Stimulated activated naive CD4-positive, alpha-beta T cell treated with Interleukin-2 at 50 U/mL for 16 hours (primary cell): ENCODE measurements at places on chromosomes 6 and 20.

- DNase-seq: no peak
These were observed 110.3 kb upstream of the BTBD3 start for GRCh38 chr20:11807054-11808048.

GRCh38 chr20:39661833-39662232 is 699.7 kb downstream of the DHX35 start:
- DNase-seq: no peak

DNA sequence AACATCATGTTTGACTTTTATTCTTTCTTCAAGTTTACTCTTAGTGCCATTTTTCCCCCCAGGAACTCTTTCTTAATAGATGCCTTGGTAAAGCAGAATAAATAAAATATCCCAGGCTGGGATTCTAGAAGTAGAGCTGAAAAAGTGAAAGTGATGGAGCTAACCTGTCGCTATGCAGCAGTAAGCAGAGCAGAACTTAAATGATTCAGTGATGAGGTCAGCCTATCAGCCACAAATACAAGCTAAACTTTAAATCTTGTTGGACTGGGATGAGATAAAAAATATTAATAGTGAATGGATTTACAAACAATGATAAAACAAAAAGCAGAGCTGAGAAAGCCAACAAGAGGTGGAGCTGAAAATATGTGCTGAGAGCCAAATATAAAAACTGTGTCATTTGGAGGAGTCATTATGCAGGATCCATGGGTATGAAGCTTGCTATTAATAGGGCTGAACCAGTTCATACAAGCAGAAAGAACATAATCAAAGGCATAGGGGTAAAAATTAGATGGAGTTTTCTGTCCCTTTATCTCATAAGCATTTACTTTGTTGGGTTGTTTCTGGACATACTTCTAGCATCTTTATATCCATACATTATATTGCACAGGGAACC is 877.8 kb downstream of the EPHA7 start:
- no peak for DNase-seq

DNA sequence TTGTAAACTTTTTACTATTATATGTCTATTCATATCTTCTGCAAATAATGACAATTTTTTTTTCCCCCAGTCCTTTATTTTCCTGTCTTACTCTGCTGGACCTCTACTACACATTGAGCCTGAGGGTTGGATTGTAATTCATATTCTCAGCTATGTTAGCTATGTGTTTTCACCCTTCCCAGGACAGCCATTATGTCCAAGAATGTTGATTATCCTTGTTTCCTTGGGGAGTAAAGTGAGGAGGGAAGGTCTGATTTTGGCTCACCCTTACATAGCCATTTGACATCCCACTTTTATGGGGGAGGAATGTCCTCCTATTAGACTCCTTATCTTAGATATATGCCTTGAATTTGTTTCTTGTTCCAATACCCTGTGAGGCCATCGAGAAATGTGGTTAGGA is 17.6 kb upstream of the TBC1D32 start:
- no peak for DNase-seq

DNA sequence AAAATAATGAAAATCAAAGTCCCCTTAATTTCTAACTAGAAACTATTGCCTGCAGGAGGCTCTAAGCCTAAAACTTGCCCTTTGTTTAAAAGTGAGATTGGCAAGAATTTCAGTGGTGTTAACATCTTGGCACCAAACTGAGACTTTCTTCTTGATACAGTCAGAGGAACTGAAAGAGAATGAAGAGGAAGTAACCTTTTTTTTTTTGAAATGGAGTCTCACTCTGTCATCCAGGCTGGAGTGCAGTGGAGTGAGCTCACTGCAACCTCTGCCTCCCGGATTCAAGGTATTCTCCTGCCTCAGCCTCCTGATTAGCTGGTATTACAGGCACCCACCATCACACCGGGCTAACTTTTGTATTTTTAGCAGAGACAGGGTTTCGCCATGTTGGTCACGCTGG is 3.6 kb downstream of the DOP1A start:
- no peak for DNase-seq

- DNase-seq: peak; percentile 20
These were observed 368.9 kb downstream of the LAMA2 start for GRCh38 chr6:129251669-129252376.

DNA sequence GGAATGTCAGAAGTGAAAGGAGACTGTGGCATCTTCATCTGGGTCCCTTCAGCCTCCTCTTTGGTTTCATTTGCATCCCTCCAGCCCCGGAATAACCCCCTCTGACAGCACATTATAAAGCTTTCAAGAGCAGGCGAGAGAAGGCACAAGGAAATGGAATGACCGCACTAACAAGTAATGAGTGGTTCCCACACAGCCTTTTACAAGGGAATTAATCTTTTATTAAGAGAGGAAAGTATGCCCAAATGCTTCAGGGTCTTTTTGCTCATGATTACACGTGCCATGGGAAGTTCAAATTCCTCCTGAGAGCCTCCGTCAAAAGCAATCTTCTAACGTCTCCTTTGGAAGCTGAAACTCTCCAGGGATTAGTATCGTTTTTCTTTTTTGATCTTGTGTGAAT is 347.0 kb downstream of the BTBD3 start:
- no peak for DNase-seq

DNA sequence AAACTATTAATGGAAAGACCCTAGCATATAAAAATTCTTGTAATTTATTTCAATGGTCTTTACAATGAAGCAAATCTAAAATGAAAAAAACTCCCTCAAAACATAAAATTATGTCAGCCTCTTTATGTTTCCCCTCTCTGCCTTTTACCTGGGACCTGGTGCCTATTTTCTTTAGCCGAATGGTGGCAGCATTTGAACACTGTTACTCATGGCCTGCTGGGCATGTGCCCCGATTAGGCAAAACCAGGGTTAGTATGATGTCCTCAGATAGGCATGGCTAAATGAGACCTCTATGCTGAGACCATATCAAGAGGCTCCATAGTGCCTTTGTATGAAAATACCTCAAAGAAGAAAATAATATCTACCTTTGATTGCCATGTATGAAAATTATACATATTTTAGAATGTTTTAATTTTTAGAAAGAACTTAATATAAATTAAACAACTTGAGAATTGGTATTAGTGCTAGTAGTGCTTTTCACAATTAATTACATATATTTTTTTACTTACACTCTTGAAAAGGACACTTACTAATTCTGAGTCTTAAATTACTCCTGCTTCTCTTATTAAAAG is 22.5 kb upstream of the C6orf58 start:
- DNase-seq: peak; percentile 0

- no peak for DNase-seq
These were observed 29.4 kb upstream of the CLIC5 start for GRCh38 chr6:46044881-46045617.

GRCh38 chr20:40276301-40276700 is 412.7 kb downstream of the MAFB start:
- no peak for DNase-seq

GRCh38 chr20:11235058-11235457 is 561.3 kb upstream of the JAG1 start:
- DNase-seq: no peak

- DNase-seq: peak; percentile 32
These were observed 55.4 kb downstream of the RIPOR3 start for GRCh38 chr20:50635676-50636600.

- DNase-seq: no peak
These were observed 128.2 kb upstream of the RIPOR2 start for GRCh38 chr6:25064006-25064405.

- DNase-seq: no peak
These were observed 61.4 kb upstream of the NT5E start for GRCh38 chr6:85388531-85388930.

DNA sequence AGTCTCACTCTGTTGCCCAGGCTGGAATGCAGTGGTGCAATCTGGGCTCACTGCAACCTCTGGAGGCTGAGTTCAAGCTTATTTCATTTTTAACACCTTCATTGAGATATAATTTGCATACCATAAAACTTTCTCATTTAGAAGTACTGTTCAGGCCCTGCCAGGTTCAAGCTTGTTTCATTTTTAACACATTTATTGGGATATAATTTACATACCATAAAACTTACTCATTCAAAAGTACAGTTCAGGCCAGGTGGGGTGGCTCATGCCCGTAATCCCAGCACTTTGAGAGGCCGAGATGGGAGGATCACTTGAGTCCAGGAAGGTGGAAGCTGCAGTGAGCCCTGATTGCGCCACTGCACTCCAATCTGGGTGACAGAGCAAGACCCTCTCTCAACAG is 5.5 kb downstream of the OR2B6 start:
- DNase-seq: no peak

- DNase-seq: peak; percentile 87
These were observed 717 bp downstream of the MRPL14 start for GRCh38 chr6:44126320-44127149.

GRCh38 chr6:132548746-132549463 is 3.6 kb upstream of the TAAR8 start:
- DNase-seq: no peak

DNA sequence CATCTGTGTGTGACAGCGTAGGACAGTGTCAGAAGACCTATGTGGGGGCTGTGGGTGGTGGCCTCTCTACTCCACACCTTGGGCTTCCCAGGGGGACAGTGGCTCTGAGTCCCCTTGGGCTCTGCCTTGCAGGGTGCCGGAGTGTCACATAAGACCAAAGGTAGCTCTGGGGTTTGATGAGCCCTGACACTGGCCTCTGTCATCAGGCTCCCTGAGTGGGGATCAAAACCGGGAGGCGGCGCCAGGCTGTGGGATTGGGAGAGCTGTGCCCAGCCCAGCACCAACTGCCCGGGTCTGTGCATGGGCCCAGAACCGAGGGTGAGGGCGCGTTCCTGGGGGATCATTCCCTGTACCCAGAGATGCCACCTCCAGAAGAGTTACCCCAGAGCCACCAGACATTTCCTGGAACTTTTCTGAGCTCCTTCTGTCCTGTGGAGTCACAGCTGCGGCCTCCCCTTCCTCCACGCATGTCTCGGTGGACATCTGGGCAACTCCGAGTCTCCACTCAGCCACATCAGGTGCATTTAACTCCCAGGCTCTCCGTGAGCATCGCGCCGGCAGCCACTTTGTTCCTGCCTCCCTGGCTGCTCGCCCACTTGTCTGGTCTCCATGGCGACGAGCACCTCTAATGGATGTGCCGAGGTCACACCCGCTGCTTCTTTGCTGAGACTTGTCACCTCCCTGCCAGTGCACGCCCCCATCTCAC is 94.7 kb downstream of the TMEM242 start:
- no peak for DNase-seq

- DNase-seq: no peak
These were observed at the start of gene CAP2 for GRCh38 chr6:17392978-17393891. Gene CAP2 (plus strand): TSS chr6:17393595. CDS start chr6:17421556, 27,961 bp downstream.

GRCh38 chr20:49187330-49187850 is 744 bp downstream of the STAU1 start:
- DNase-seq: no peak
